ENCODE measurements at places on chromosomes 6 and 20. TPM values are rescaled to one million over a fixed set of nuclear protein-coding genes. Genes with fewer than 3 reads are reported as not detected.

Gene BIRC7
- polyA plus RNA-seq: 0.18 TPM

Gene GOPC
- 20.0 TPM for polyA plus RNA-seq

Gene OOEP
- 0.24 TPM for polyA plus RNA-seq

Gene NKAIN2
- polyA plus RNA-seq: 0.24 TPM

Gene PSMG4
- 29.5 TPM for polyA plus RNA-seq

Gene ARHGAP40
- polyA plus RNA-seq: 0.92 TPM

Gene VGLL2
- not detected for polyA plus RNA-seq

Gene TRIM15
- not detected for polyA plus RNA-seq

Gene DEFB124
- polyA plus RNA-seq: 0.52 TPM

Gene RSPO3
- 4.4 TPM for polyA plus RNA-seq

Gene CHRNA4
- not detected for polyA plus RNA-seq

Gene ZHX3
- polyA plus RNA-seq: 28.2 TPM

Gene MYCT1
- 10.6 TPM for polyA plus RNA-seq

Gene ARHGAP18
- polyA plus RNA-seq: 4.9 TPM

Gene PRSS35
- 1.3 TPM for polyA plus RNA-seq

- no peak for DNase-seq
Measured at GRCh38 chr20:57389695-57390603, 1.2 kb upstream of the RBM38 start.

DNA sequence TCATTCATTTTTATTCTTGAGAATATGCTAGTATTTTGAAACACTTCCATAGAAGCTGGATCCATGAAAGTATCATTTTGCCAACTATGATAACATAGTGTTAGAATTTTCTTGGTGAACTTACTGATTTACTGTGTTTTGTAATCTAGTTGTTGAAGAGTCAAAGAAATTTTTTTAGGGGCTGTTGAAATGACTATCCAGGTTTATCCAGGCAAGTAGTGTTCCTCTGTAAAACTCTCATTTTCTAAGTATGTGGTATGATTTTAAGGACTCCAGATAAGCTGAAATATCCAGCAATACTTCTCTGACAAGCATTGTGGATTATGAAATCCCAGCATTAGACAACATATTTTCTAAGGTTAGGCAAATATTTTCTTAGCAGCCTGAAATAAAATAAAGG lies 95.9 kb downstream of the GRIK2 start:
- no peak for DNase-seq

- DNase-seq: no peak
Measured at GRCh38 chr6:162602759-162603158, 124.8 kb downstream of the PRKN start.

GRCh38 chr6:85482905-85483700 lies 33.2 kb downstream of the NT5E start:
- no peak for DNase-seq

- DNase-seq: no peak
Measured at GRCh38 chr6:19736066-19736465, 101.1 kb upstream of the ID4 start.

GRCh38 chr6:127879685-127880084 lies 21.2 kb downstream of the THEMIS start:
- no peak for DNase-seq

DNA sequence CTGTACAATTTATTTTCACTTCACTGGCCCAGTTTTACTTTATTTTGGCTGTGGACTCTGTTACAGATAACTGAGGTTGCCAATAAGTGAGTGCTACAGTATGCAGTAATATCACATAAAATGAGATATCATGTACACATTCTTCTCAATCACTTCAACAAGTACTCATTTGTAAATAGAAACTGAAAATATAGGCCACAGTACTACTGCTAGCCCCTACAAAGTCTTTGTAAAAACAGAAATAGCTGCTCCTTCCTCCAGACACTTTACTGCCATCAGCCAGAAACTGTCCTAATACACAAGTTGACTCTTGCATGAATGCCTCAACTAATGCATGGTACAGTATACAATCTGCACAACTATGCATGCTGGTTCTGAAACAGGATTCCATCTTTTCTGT lies 9.2 kb downstream of the DTNBP1 start:
- no peak for DNase-seq

- DNase-seq: no peak
Measured at GRCh38 chr6:162421004-162421403, 306.6 kb downstream of the PRKN start.

- DNase-seq: no peak
Measured at GRCh38 chr6:118981884-118982574, 47.1 kb upstream of the MCM9 start.

DNA sequence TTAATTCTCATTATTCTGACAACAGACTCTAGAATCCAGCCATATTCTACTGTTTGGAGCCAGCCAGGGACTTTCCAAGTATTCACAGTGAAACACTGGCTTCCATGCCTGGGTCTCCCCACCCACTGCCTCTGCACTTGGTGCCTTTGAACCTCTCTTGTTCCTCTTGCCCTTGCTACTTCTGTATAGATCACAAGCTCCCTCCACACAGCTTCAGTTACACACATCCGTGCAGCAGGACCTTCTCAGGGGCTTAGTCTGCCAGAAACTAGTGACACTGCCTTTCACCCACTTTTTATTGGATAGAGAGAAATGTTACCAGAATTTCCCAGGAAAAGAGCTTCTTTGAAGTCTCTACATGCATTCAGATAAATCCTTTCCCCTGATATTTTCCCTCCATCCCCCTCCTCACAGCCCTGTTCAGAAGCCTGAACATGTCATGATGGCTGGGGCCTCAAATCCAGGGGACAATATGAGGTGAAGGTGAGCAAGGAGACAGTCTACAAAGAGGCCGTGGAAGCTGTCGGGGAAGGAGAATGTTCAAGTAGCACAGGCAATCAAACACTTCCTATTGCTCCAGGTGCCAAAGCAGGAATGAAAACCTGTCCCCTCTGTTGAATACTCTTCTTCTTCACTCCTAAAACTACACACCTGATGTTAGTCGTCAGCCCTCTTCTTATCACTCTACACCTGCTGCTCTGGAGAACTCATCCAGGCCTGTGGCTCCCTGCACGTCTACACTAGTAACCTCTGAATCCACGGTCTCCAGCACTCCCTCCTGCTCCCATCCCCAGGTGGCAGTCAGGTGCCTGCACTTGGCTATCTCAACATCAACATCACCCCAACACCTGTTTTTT lies 20.2 kb upstream of the HLA-DOA start:
- no peak for DNase-seq

- no peak for DNase-seq
Measured at GRCh38 chr20:45459606-45460005, 9.9 kb upstream of the WFDC2 start.

DNA sequence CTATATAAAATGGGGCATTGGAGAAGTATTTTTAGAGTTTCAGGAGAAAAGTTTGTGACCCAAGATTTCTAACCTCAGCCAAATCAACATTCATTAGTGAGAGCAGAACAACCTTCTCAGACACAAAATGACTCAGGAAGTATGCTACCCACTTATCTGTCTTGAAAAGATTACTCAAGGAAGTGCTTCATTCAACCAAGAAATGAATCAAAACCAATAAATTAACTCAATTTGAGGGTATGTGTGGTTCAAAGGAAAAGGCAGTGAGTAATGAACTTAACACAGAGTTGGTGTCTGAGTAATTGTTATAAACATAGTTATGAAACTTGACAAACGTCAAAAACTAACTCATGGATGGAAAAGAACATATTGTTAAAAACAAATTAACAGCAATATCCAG lies 227.6 kb downstream of the HAO1 start:
- no peak for DNase-seq

GRCh38 chr6:44697327-44697726 lies 309.8 kb downstream of the CDC5L start:
- DNase-seq: no peak

DNA sequence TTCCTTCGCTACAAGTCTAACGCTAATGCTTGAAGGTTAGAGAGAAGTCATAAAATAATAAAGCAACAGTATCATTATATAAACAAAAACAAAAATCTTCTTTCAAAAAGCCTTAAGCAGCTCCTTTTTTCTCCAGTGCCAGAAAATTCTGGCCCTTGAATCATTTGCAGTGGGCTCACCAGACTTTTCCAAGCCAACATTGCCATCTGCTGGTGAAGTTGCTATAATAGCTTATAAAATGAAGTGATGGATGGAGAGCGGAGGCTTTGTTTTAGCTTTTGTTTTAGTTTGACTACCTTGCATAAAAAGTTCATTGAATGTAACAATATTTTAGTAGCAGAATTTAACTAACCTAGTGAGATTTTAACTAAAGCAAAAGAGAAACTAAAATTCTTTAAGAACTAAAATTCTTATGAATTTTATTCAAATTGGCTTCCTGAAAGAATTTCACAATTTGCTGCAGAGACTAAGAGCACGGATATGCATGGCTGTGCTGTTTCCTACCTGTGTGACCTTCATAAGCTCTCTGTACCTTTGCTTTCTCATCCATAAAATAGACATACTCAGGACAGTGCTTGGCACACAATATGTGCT lies 44.8 kb upstream of the SLC2A12 start:
- DNase-seq: peak; percentile 51

DNA sequence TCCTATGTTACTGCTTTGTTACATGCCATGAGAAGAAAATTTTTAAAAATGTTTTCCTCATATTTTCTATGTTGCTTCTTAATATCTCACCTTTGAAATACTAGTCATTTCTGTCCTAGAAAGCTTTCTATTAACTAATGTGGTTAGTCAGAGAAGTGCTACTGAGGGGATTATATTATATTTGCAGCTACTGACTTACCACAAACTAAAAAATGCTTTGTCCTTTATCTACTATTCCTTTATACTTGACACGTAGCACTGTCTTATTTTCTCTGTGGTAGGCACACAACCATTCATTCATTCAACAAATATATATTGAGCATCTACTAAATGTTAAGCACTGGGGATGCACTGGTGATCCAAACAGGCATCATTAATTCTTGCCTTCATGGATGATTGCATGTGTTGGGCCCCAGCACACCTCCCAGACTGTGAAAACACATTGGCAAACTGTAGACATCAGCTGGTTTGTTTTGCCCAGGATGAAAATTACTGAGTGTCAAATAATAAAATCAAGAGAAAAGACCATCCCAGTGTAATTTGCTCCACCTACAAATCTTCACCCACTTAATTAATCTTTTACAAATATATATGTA lies 10.7 kb upstream of the MLIP start:
- DNase-seq: no peak

- no peak for DNase-seq
Measured at GRCh38 chr20:40317156-40317790, 371.8 kb downstream of the MAFB start.

GRCh38 chr20:55172310-55173002 lies 697.1 kb downstream of the DOK5 start:
- no peak for DNase-seq

DNA sequence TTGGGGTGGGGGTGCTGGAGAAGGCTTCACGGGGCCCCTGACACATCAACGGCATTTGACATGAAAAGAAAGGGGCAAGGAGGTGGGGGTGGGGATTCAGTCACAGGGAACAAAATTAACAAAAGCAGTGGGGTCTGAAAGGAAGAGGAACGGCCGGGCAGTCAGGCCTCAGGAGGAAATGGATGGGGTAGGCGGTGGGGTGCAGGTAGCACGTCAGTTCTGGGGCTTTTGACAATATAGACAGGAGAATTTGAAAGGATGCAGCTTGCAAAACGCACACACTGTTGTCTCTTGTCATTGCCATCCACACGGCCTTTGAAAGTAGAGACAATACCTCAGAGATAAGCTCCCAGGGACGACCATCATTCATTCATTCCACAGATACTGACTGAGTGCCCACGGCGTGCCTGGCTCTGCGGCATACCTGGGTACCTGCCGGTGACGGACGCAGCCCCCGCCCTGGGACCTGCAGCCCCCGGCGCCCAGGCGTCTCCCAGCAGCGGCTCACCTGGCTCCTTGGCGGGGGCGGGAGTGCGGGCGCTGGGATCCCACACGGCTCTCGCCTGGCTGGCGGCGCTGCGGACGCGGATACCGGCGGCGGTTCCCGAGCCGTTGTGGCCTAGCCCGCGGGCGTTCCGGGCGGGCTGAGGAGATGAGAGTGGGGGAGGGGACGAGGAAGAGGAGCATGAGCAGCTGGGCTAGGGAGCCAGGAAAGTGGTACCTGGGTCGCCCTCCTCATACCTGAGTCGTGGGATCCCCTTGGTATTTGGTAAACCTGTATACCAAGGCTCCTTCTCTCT lies at the start of gene SLC26A8:
TSS of gene SLC26A8 (minus strand) at position 646 of the 800 bp plus-strand sequence. CDS start 4,934 bp downstream, outside the sequence.
- no peak for DNase-seq

GRCh38 chr6:157268396-157268795 lies 54.9 kb downstream of the TMEM242 start:
- DNase-seq: no peak

- DNase-seq: no peak
Measured at GRCh38 chr6:154995254-154996015, at the start of gene TIAM2. Gene TIAM2, plus strand, starts transcription at chr6:154995315. Its CDS starts 133,909 bp downstream, at chr6:155129224.

DNA sequence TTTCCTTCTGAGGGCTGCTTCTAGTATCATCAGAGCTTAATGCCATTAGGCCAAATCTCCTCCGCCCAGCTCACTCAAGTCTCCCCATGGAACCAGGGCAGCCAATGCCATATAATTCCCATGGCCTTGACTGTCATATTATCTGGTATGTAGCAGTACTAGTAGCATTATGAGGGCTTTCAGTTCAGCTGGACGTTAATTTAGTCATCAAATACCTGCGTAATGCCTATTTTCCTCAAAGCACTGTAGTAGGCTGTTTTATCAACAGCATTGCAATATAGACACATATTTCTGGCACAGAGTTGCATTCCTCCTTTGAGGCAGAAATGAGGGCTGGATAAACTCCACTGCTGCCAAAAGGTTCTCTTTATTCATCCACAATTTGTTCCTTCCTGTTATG lies 1.7 kb downstream of the KCTD20 start:
- no peak for DNase-seq

GRCh38 chr6:24284006-24284405 lies 73.9 kb downstream of the DCDC2 start:
- no peak for DNase-seq

DNA sequence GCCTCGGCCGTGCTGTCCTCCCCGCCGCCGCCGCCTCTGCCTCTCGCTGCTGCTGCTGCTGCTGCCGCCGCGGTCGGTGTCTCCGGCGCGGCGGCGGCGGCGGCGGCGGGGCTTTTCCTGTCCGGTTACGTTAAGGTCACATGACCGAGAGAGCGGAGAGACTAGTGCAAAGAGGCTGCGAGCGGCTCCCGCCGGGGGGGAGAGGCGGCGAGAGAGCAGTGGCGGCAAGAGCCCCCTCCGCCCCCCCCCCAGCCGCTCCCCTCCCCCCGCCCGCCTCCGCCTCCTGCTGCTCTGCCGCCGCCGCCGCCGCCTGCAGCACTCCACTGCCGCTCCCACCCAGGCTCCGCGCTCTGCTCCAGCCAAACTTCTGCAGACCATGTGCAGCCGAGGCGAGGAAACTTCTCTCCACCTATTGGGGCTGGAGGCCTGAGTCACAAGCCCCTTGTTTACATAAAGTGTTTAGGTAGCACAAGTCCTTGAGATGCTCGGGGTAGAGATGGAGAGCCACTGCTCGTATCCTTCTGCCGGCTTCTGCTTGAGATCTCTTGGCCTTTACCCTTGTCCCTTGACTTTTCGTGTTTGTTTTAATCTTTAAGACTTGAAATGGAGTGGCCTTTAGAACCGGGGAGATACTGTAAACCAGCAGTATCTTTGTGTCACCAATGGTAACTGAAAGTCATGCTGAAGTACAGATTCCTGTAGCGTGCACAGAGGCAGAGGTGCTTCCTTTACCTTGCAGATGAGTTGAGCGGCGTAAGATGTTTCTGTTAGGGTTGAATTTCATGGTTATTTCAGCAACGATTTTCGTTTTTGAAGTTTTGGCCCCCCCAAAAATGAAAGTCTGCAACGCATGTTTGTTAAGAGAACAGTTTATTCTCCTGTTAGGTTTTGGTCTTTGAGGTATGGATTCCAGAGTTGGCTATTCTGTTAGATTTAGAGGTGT lies at the start of gene ZBTB2:
TSS of gene ZBTB2 (minus strand) at position 89 of the 943 bp plus-strand sequence. CDS start 17,922 bp downstream, outside the sequence.
- DNase-seq: no peak

- DNase-seq: no peak
Measured at GRCh38 chr6:155364844-155365437, 50.7 kb upstream of the TFB1M start.

GRCh38 chr6:124872361-124873065 lies 89.7 kb upstream of the RNF217 start:
- no peak for DNase-seq
